Activated naive CD4-positive, alpha-beta T cell (primary cell): ENCODE measurements at places on chromosomes 16 and 17.

GRCh38 chr16:82726306-82726705, 99.5 kb downstream of the CDH13 start:
- no peak for DNase-seq

DNA sequence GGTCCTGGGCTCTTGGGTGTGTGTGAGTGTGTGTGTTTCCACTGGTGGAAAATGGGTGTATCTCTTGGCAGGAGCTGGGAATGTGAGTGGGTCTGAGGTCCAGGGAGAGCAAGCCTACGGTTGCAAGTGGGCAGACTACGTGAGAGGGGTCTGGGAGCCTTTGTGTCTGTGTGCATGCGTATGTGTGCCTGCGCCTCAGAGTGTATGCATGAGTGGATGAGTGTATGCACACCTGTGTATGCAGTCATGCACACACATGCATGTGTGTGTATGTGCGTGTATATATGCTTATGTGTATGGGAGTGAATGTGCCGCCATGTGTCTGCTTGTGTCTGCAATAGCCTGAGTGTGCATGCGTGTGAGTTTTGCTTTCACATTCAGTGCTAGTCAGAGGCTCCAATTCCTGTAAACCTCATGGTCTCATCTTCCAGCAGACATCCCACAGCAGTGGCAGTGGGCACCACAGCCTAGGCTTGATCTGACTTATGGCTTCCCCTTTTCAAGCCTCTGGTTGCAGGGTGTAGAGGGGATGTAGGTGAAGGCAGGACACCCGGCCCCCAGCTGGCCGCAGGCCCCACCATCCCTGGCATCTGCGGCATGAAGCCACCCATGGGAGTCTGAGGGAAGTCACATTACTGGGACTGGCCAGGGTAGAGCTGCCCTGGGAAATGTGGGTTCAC, 19.7 kb upstream of the RMI2 start:
- no peak for DNase-seq

DNA sequence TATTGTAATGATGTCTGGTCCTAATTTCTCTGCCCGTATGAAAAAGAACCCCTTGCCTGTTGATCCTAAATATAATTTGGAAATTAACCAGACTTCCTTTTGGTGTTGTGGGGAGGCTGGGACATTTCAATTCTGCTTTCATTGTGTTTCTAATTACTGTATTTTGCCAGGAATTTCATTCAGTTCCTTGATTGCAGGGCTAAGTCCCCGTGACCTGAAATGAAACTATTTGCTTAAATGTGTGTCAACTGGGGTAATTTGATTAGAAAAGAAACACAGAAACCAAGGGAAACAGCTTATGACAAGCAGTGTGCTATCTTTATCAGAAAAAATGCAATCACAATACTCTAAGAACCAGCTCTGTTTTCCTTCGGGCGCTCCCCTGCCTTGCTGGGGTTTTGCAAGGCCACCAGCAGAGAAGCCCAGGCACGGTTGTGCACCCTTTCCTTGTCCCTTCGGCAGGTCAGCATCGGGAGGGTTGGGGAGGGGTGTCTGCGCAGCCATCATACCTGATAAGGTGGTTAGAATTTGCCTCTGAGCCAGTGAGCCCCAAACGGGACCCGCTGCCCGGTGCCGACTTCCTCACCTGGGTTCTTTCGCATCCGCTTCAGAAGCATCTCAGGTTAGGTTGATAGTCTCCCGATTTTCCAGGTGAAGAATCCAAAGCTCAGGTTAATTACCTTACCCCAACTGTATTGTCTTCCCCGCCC, 19.4 kb downstream of the KLHL36 start:
- no peak for DNase-seq

- DNase-seq = no peak
These were observed 587.6 kb downstream of the CDH11 start for GRCh38 chr16:64534180-64534780.

DNA sequence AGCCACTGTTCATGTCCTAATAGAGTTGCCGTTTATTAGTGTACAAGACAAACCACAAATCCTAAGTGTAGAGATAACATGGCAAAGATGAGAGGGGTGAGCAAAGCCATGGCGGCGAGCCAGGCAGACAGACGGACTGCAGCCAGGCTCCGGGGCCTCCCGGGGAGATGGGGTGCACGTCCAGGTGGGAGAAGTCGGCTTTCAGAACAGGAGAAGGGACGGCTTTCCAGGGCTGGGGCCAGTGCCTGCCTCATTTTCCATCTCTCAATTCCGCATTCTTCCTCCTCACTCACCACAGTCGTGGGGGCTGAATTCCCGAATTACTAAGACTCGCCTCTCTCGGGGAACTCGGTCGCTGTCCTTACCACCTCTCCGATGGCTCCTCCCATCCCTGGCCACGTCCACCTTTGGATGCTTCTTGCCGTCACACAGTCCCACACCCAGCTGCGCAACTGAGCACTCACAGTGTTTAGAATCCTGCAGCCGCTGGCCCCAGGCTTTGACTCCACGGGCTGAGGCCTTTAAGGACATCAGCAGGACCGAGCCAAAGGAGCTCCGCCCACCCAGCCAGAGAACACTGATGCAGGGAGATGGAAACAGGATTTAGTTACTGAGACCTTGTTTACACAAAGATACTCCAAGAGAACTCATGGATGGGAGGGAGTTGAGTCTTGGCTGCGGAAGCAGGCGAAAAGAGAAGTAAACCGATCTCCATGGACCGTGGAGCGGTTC, 59.7 kb downstream of the RNF112 start:
- no peak for DNase-seq

DNA sequence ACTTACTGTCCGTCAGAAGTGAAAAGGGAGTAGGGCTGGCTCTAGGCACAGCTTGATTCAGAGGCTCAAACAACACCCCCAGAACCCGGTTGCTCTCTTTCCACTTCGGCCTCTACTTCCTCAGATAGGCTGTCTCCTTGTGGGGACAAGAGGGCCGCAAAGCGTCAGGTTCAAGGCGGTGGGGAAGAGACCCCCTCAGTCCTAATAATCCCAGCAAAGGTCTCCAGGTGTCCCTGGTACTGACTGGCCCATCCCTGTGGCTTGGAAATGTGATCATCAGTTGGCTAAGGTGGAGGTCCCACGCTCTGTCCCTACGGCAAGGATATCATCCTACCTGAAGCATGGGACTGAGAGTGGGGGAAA, 26.0 kb downstream of the NGFR start:
- no peak for DNase-seq

DNA sequence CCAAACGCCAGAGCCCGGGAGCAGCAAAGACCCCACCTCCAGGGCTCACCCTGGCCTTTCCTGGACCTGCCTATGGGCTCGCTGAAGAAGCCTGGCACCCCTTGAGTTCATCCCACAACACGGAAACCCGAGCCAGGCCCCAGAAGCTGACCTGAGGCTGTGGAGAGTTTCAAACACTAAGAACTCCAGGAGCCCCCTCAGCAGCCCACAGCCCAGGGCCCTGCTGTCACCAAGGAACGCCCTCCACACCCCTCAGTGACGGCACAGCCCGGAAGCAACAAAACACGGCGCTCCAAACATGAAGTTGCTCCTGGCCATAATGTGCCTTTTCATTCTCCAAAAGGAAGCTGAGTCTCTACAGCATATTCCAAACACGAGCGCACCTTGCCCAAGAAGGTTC, 9.2 kb downstream of the SLC38A10 start:
- DNase-seq = no peak

- DNase-seq = no peak
These were observed 183.1 kb downstream of the CYLD start for GRCh38 chr16:50924759-50925545.

DNA sequence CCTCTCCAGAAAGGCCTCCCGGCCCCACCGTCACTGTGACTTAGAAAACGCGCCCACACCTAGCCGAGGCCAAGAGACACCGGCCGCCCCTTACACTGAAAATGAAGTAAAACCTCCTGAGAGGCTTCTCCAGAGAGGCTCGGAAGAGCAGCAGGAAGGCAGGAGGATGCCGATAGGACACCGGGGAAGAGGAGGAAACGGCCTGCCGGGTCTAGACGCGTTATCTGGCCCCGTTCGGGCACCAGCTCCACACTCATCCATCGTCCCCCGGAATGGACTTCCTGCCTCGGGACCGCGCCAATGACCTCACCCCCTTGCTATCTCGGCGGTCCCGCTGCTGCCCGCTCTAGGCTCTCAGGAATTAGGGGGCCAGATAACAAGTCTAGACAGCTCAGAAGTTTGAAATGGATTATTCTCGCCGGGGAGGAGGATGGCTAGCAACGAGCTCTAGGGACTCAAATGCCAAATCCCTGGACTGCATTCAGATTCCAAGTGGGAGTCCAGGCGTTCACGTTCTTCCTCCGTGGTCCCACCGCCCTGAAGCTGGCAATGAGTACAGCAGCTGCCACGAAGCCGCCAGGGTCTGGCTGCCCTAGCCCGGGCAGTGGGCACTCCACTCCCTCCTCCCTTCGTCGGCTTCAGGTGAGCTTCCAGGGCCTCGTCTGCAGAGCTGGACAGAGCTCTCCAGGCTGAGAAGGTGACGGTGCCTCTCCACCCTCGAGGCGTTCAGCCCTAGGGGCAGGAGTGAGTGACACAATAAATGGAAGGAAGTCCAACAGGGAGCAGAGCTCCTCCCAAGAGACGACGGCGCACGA, 350.9 kb downstream of the FOXL1 start:
- DNase-seq = no peak

DNA sequence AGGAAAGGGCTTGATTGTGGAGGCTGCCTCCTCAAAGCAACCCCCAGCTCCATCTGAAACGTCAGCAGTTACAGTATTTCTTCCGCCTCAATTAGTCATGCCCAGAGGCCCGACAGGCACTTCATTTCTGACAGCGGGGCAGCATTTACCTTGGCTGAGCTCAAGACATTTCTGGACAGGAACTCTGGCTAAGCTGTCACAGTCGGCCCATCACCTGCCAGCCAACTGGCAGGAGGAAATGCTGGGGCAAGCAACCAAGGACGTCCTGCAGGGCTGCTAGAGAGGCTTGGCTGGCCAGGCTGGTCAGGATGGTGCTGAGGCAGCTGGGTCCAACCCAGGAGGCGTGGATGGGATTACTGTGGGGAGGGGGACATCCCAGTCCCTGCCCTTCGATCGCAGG, 27.8 kb downstream of the PLXDC1 start:
- DNase-seq = no peak

DNA sequence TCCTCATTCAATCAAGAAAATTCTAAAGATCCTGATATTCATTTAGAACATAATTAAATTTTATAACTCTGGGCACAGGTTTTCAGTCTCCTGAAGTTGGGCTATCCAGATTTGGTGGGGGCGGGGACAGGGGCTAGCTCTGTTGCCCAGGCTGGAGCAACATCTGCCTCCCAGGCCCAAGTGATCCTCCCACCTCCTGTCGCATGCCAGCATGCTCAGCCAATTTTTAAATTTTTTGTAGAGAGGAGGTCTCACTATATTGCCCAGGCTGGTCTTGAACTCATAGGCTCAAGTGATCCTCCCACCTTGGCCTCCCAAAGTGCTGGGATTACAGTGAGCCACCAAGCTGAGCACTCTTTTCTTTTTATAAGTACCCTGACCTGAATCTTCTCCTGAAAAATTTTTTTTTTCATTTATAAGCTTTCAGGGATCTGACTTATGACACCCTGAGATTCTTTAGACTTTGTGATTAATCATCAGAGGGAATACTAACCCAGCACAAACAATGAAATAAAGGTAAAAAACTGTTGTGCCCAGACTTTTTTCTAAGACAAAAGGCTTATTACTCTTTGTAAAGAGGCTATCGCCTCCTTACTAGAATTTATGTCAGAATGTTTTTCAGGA, 62.6 kb downstream of the TUBD1 start:
- DNase-seq = no peak

GRCh38 chr16:70752426-70752825, 48.5 kb downstream of the VAC14 start:
- no peak for DNase-seq

- no peak for DNase-seq
These were observed 107.8 kb upstream of the IRX5 start for GRCh38 chr16:54822892-54823291.

DNA sequence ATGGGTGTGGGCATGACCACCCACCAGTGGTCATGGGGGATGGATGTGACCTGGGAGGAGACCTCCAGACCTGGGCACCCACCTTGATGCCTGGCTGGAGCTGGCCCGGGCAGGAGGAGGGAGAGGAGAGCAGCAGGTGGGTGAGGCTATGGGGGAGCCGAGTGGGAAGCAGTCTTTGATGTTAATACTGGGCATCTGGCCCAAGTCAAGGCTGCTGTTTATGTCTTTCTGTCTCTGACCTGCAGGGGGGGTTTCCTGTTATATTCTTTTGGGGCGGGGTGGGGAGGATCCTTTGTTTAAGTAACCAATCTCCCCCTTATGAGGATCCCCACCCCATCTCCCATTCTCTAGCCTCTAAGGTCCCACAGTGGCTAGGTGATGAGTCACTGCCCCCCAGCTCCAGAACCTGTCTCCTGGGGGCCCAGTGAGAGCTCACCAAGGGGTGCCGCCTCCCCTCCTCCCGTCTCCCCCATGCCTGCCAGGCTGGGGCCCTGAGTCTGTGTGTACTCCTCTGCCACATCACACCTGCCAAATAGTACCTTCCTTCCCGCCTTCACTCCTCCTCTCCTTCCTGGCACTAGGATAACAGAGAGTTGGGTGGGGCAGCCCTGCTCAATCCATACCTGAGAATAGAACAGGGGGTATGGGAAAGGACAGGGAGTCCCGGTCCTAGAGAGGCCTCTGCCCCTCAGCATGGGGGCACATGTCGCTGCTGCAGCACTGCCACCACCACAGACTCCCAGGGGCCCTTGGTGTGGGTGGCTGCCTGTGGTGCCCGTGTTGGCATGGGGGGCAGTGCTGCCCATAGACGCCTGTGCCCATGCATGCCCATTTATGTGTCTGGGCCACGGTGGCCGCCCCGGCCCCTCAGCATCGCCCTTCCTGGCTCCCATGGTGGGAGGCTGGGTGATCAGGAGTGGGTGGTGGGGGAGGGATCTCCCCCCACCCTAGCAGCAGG, 7.3 kb downstream of the THRA start:
- no peak for DNase-seq

- DNase-seq = no peak
These were observed 10.3 kb downstream of the KANSL1 start for GRCh38 chr17:46182961-46183360.

GRCh38 chr16:74709441-74709877, 8.8 kb upstream of the MLKL start:
- DNase-seq = peak; percentile 65

- DNase-seq = no peak
These were observed 156.0 kb downstream of the MAF start for GRCh38 chr16:79444572-79444971.
